Stimulated activated naive CD8-positive, alpha-beta T cell treated with anti-CD3 and anti-CD28 coated beads, Interleukin-15, amount 100 ng/mL, for 72 hours (primary cell): ENCODE measurements at places on chromosomes 1 and 21.
A peak's percentile ranks its signal among the peaks of the same experiment; 100 is the strongest.

DNA sequence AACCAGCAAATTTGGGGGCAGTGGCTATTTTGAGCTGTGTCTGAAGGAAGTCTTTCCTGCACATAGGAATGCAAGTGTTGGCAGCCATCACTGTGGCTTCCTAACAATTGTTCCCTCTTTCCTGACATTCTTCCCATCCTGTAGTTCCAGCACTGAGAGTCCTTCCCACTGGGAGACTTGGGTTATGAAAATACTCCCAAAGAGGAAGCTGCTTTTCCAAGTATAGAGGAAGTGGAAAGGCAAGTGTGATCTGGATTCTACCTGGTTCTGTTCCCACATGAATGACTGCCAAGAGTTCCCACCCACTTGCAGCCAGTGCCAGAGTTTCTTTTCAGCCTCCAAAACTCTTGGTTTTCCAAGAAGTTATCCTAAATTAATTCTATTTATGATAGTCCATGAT lies 98.5 kb upstream of the CD53 start:
- no peak for DNase-seq

DNA sequence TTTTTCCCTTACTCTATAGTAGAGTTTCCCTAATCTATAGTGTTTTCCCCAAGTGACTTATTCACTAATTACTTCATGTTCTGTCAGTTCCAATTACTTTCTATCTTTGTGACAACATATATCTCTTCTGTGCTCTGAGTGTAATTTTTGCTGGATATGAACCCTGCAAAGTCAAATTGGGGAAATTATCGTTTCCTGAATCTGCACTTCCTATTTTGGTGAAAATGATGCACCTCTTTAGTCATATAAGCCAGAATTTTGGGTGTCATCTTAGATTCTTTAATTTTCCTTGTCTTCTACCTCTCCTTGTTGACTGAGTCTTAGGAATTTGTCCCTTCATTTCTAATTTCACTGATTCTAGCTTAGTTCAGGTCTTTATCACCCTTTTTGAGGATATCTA lies 33.4 kb upstream of the PRKACB start:
- DNase-seq = no peak

GRCh38 chr1:31715087-31715872 lies 11.5 kb upstream of the COL16A1 start:
- no peak for DNase-seq

DNA sequence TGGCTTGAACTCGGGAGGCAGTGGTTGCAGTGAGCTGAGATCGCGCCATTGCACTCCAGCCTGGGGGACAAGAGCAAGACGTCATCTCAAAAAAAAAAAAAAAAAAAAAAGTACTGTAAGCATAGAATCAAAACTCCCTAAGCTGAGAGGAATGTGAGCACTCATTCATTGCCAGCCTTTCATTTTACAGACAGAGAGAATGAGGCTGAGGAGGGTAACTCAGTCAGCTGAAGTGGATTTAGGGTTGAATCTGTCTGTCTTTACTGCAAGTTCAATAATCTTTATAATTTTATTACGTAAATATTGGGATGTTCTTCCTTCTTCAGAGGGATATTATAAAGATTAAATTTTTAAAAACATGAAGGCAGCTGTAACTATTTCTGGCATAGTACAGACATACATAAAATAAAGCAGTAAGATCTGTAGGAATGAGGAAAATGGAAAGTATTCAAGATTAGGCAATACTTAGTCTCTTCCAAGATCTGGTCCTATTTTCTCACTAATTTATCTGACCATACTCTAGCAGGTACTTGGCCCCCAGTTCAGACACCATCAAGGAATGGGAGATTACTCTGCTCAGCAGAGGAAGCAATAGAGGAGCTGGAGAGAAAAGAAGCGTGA lies 24.1 kb upstream of the MNDA start:
- no peak for DNase-seq

GRCh38 chr1:9057851-9058250 lies 11.6 kb downstream of the SLC2A5 start:
- DNase-seq = no peak

DNA sequence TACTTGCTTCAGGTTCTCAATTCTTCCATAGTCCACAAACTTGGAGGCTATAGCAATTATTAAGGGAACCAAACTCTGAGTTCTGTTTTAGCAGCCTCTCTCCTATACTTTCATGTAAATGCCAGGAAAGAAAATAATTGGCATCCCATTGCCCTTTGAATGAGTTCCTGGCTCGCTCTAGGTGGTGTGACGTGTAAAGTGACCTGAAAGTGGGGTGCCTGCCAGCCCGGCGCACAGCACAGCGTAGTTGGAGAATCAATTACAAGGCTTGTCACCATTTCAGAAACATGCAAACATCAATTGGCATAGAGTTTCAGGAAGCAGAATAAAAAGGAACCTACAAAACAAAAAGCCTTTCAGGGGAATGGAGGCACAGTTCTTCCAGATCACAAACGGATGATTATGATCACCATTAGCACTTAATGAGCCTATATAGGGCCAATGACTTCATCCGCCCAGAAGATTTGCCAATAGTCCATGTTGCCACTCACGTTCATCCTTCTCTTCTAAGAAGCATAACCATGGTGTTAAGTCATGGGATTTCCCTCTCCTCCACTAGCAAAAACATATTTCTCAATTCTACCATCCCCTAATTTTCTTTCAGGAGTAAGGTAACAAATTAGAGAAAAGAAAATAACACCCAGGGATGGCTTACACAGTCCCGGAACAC lies 354.6 kb upstream of the ADGRL2 start:
- DNase-seq = no peak

DNA sequence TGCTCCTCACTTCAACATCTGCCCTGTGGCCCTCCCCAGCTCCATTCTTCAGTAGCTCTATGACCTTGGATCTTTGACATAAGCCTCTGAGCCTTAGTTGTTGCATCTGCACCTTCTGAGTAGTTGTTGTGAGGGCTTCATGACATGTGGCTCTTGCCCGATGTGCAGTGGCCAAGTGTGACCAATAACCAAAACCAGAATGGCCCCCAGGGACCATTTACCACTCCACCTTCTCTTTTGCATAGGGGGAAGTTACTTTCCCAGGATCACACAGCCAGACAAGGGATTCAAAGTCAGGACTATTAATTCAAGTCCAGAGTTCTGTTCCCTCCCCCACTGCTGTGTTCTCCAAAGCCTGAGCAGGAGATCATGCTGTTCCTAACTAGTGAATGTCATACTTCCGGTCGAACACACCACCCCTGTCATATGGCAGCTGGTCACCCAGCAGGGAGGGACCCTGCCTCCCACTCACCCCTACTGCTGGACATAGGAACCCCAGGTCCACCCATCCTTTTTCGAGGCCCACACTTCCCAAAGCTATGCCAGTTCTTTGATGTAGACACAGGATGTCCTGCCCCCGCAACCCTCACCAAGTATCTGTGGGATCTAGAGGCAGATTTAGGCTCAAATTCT lies 4.0 kb downstream of the FGR start:
- DNase-seq = no peak

GRCh38 chr21:27799861-27800260 lies 833.0 kb upstream of the ADAMTS5 start:
- no peak for DNase-seq

- peak; percentile 24 for DNase-seq
Observed at GRCh38 chr21:37642493-37642892, 273.8 kb downstream of the KCNJ6 start.

GRCh38 chr1:23286401-23286800 lies 57.7 kb downstream of the HNRNPR start:
- DNase-seq = no peak

GRCh38 chr1:9651565-9652378 lies at the start of gene PIK3CD:
TSS of gene PIK3CD (plus strand) at chr1:9651731. CDS start at chr1:9710456, 58,725 bp downstream.
- DNase-seq = peak; percentile 69

DNA sequence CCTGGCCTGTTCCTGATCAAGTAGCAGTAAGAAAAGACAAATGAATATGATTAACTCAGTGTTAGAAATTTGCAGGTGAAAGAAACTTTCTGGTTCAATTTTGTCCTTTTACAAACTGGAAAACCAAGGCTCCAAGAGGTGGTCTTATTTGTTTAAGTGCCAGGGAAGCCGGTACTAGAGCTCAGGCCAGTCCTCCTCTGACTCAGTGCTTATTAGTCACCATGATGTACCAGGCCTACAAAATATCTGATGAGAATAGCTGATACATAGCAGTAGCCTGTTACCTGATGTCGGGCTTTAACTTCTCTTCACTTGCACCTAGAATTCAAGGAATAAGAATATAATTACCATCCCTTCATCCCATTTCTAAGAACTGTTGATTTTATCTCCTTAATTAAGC lies 394.8 kb downstream of the LMX1A start:
- DNase-seq = no peak

GRCh38 chr1:7810395-7810794 lies 26.3 kb downstream of the PER3 start:
- DNase-seq = no peak
